CD4-positive, alpha-beta memory T cell (primary cell): ENCODE measurements at places on chromosomes 5 and 9. TPM values are rescaled to one million over a fixed set of nuclear protein-coding genes. Genes with fewer than 3 reads are reported as not detected.

Gene NUTM2F
- not detected for polyA plus RNA-seq

Gene FSD1L
- polyA plus RNA-seq = 1.2 TPM

Gene NEURL1B
- 0.02 TPM for polyA plus RNA-seq

Gene ANKRD18B
- not detected for polyA plus RNA-seq

Gene MED10
- polyA plus RNA-seq = 147 TPM

Gene C9orf43
- 0.41 TPM for polyA plus RNA-seq

Gene TYRP1
- not detected for polyA plus RNA-seq

Gene SLC25A2
- polyA plus RNA-seq = not detected

Gene ACOT12
- polyA plus RNA-seq = not detected

Gene PPP2CA
- polyA plus RNA-seq = 258 TPM

Gene PHYHD1
- polyA plus RNA-seq = not detected

Gene EQTN
- polyA plus RNA-seq = not detected

Gene PCDHB2
- 0.08 TPM for polyA plus RNA-seq

Gene OTULIN
- polyA plus RNA-seq = 20.4 TPM
